ENCODE measurements at places on chromosomes 3 and 15.
A peak's percentile ranks its signal among the peaks of the same experiment; 100 is the strongest.

GRCh38 chr3:25564075-25564474, 100.6 kb downstream of the TOP2B start:
- no peak for DNase-seq

GRCh38 chr3:125129512-125129997, 73.8 kb upstream of the HEG1 start:
- no peak for DNase-seq

DNA sequence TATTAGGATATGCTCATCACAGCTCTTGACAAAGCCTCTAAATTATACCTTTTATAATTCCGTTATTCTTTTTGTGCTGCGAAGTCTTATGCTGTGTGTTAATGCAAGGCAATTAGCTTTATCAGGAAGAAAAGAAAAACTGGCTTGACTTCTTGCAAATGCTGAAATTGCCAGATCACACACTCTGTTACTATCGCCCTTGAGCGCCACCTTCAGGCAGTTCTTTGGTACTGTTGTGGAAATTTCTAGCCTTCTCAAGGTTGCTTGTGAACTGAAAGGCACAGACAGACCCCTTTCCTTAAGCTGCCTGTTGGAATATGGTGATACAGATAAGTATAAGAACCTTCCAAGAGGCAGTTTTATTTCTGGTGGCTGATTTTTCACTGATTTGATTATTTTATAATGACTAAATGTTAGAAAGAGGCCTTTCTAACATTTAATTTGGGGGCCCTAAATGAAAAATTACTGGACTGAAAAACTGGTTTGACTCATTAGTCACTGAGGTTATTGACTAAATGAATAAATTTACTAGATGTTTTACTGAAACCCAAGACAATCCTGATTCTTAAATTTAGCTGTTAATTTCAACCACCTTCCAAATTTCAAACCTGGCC, 126.2 kb upstream of the RASGRP1 start:
- peak; percentile 90 for DNase-seq

- DNase-seq: peak; percentile 57
These were observed 7.0 kb downstream of the GNAI2 start for GRCh38 chr3:50242851-50243542.

DNA sequence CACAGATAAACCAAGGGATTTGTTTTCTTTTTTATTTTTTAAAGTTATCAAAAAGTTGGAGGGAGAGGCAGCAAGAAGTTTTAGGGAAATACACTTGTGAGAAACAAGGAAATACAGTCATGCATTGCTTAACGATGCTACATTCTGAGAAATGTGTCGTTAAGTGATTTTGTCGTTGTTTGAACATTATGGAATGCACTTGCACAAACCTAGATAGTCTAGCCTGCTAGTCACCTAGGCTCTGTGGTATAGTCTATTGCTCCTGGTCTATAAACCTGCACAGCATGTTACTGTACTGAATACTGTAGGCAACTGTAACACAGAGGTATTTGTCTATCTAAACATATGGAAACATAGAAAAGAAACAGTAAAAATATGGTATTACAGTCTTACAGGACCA, 2.0 kb upstream of the NFKBIZ start:
- DNase-seq: no peak

GRCh38 chr3:57952208-57952631, 56.0 kb upstream of the FLNB start:
- DNase-seq: no peak

DNA sequence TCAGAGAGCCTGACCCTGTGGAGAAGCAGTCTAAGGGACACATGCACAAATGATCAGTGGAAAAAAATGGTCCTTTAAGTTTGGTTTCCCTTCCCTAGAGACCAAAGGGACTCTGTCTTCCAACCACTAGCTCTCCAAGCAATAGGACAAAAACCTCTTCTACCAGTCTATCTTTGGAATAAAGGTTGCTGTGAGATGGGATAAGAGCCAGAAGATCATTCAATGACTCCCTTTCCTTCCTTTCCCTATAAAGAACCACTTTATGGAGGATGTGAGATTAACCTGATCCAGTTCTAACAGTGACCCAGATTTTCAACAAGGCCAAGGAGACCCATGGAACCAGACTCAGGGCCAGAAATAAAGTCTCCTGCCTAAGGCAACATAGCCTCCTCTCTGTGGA, 74.8 kb downstream of the DHX30 start:
- DNase-seq: no peak

- no peak for DNase-seq
These were observed 25.5 kb upstream of the KLF13 start for GRCh38 chr15:31300981-31301672.

DNA sequence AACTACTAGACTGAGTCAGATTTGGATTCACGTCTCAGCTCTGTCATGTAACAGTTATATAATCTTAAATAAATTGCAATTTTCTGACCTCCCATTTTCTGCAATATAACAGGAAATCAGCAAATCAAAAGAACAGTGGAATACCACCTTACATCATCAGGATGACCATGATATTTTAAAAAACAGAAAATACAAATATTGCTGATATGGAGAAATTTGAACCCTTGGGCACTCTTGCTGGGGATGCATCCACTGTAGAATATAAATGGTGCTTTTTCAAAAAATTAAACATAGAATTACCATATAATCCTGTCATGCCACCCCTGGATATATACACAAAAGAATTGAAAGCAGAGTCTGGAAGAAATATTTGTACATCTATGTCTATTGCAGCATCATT, 982.5 kb downstream of the TBL1XR1 start:
- DNase-seq: no peak

GRCh38 chr15:88664151-88664778, 25.4 kb downstream of the ISG20 start:
- peak; percentile 39 for DNase-seq
